Activated T-helper 1 cell treated with anti-CD3 and anti-CD28 coated beads, Interleukin-12 subunit alpha, Interleukin-12 subunit beta, Interleukin-2, Interleukin-4 antibody, amounts not matched to agents 30 ng/mL and 10 ng/mL and 1 ng/mL, durations not matched to agents 14 hours and 24 hours and 36 hours (primary cell): ENCODE measurements at places on chromosomes 4 and X.

GRCh38 chrX:136577552-136577951 lies 45.5 kb downstream of the VGLL1 start:
- DNase-seq = peak; percentile 63

DNA sequence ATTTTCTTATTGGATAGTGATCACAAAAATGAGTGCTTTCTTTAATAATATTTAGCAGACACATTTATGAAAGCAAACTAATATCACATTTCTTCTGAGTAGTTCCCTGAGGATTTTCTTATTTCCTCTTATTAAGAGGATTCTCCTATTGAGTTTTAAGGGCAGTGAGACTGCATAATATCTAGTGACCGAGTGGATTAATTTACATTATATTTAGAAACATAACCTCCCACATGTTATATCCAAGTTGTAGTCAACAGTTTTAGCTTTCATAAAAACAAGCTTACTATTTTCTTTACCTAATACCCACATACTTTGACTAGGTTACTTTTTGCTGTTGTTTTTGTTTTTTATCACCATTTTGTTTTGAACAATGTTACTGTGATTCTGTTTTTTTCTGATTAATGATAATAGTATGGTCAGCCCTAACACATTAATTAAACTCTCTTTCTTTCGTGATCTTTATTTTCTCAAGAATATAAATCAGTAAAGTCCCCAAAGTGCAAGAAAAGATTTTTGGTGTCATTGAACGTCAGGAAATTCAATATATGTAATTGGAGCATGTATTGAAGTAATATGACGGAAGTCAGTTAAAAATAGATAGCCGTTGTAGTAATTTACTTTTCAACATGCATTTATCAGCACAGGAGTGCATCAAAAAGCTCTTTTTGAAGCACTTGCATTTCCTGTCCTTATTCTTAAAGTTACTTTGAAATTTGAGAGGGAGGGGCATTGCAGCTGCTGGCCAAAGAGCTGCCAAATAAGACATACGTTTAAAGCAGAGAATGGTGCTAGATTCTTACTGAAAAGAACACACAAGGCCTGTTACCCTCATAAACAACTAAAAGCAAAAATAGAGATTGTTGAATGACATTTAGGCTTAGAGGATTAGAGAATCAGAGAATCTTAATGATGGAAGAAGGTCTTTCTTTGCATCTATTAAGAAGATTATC lies 25.2 kb downstream of the DDIT4L start:
- DNase-seq = no peak

GRCh38 chrX:30495468-30495867 lies 82.1 kb downstream of the TASL start:
- DNase-seq = no peak

DNA sequence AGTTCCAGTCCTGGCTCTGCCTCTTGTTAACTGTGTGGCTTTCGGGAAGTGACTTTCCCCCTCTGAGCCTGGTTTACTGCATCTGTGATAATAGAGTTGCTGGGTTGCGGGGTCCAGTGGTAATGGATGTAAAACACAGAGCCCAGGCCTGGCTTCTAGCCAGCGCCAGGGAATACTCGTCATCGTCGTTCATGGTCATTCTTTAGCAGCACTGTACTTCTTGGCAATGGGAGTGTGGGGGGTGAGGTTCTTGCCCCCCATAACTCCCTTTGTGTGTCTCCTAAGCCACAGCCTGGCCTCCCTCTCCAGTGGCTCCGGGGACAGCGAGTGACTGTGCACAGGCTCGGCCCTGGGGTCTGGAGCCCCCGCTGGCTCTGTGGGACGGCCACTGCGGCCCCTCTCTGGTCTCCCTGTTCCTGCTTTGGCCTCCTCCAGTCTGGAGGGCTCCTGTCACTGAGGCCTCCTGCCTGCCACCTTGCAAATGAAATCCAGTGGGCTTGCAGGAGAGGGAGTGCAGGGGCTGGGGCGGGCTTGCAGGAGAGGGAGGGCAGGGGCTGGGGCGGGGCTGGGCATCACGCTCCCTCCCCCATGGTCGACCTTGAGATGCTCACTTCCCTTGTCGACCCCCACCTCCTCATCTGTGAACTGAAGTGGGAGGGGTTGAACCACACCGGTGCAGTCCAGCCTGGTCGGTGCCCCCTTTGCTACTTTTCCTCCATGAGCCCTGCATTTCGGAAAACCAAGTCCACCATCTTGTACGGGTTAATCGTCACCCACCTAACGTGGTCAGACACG lies 13.2 kb downstream of the PSAPL1 start:
- DNase-seq = no peak

- DNase-seq = no peak
These were observed 58.6 kb downstream of the ABLIM2 start for GRCh38 chr4:8099981-8100464.

DNA sequence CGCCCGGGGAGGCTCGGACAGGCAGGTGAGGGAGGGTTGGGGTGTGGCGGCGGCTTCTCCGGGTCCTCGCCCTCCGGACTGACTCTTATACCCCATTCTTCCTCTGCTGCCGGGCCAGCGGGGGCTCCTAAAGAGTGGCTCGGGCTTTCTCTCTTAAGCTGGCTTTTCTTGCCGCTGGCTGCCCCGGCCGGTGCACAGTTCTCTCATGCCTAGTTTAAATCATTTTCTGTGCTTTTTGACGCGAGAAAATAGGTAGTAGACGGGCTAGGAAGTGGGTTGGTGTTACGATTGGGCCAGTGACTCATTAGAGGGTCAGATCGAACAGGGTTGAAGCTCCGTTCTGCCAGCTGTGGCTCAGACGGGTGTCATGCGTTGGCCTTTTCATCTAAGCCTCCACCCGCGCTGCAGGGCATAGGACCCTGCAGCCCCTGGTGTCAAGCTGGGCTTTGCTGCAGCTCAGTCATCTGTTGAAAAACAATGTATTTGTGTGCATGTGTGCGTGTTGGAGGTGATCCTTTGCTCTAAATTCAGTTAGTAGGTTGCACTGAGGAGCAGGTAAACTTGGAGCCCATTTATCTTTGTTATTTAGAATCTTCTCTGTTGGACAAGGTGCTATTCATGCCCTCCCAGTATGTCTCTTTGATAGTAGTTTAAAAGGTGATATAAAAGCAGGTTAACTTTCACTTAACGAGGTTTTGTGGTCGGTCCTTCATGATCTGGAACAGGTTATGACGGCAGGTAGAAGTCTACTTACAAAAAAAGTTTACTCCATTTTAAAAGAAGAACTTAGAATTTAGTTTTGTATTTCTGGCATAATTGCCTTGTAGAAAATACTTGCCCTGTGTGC lies 802 bp downstream of the BMP2K start:
- peak; percentile 22 for DNase-seq

GRCh38 chr4:92172203-92172602 lies 131.6 kb upstream of the GRID2 start:
- DNase-seq = no peak

DNA sequence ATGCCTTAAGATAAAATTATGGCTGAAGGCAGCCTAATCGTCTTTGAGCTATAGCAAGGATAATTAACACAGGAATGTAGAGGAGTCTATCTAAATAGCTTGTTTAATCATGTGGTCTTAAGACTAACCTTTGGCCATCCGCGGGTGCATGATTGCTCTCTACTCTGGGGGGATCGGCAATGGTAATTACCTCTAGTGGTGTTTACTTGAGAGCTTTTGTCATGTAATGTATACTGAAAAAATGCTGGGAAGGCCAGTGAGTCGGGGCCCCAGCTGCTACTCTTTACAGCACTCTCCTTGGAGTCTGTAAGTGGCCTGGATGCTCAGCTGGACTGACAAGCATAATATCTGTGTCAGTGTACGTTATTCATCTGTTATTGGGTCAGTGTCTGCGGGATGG lies 65.5 kb upstream of the GNPDA2 start:
- no peak for DNase-seq

DNA sequence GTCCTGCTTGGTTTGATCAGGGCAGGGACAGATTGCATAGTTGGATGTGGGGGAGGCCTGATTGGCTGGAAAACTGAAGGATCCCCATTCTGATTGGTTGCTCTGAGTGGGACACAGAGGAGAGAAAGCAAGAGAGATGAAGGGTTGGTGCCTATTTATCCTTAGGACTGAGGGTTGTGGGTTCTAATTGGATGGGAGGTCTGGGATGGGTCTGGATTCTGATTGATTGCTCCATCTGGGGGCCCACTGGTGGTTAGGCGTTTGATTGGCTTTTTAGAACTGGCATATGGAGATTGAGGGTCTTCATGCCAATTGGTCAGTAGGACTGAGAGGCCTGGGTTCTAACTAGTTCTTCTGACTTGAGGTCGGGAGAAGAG lies 644 bp upstream of the EBP start:
- no peak for DNase-seq

- no peak for DNase-seq
These were observed 293.1 kb downstream of the CAMK2D start for GRCh38 chr4:113468165-113469022.

GRCh38 chr4:4941751-4942150 lies 77.5 kb downstream of the CYTL1 start:
- no peak for DNase-seq

GRCh38 chr4:61727286-61727685 lies 527.2 kb downstream of the ADGRL3 start:
- DNase-seq = no peak

DNA sequence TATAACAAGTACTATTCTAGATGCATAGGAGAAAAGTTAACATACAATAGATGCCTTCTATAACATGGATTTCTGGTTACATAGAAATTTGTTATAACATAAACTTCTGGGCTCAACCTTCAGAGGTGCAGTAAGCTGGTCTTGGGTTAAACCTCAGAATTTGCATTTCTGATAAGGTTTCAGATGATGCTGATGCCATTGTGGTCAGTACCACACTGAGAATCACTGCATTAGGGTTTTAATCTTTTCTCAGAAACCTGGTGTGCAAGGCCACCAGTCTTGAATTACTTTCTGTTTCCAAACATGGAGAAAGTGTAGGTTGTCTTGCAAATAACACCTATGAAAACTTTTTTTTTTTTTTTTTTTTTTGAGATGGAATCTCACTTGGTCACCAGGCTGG lies 146.2 kb downstream of the SPOCK3 start:
- DNase-seq = no peak

- DNase-seq = no peak
These were observed 29.1 kb downstream of the MAGED1 start for GRCh38 chrX:51922561-51922960.

DNA sequence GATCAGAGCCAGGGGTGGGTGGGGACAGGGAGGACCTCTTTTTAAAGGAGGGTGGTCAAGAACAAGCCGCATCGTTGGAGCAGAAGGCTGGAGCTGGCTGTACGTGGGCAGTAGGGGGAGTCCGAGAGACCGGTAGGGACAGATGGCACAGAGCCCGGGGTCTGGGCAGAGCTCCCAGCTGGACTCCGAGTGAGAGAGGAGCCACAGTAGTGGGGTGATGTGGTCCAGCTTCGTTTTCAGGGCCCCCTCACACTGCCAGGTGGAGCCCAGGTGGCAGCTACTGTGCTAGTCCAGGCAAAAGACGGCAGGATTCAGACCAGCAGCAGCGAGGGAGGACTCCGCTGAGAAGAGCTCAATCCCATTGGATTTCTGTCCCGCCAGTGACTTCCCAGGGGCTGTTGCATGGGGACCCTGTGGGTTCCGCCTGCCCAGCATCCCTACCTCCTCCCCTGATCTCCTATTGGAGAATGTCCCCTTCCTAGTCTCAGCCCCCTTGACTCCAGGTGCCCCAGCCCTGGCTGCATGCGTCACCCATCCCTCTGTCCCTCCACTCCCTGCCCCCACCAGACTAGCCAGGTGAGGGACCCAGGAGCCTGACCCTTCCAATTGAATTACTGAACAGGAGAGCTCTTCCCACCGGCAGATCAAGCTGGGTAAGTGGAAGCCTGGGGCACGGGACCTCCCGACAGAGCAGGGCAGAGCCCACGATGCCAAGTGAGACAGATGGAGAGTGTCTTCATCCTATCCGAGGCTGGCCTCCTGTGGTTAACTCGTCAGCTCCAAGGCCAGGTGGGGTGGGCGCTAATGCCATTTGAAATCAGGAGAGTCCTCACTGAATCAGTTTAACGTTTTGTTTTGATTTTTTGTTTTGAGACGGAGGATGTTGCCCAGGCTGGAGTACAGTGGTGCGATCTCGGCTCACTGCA lies 2.9 kb downstream of the ARHGAP4 start:
- DNase-seq = no peak

DNA sequence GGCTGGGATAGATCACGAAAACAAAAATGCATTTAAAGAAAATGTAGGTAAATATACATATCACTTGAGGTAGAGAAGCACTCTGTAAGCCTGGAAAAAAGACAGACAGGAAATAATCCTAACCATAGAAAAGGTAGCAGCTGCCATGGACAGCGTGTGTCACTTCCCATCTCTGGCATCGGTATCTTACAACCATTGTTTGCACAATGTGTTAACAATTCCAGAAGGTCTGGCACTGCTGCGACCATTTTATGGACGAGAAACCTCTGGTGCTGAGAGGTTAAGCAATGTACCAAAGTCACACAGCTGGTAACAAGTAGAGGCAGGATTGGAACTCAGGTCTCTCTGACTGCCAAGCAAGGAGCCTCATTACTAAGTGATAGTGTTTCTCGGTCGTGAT lies 1.7 kb upstream of the MTNR1A start:
- DNase-seq = no peak

- DNase-seq = no peak
These were observed 134.3 kb upstream of the PPARGC1A start for GRCh38 chr4:24024157-24024556.

DNA sequence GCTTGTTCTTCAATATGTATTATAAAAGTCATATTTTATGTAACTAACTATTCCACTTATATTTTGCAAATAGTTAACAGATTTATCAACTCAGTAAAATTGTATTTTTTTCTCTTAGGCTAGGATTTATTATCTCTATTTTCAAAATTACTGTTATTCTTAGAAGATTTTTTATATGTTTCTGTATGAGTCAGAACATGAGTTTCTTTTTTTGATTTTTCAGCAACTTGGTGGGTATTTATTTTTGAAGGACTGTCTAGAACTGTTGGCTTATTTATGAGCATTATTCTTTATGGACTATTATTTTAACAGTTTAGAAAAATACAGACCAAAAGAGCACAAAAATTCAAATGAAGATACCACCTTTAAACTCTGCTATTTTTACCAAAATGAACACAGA lies 6.8 kb downstream of the AIMP1 start:
- DNase-seq = no peak

- DNase-seq = no peak
These were observed 54.6 kb downstream of the RELL1 start for GRCh38 chr4:37631551-37631950.

DNA sequence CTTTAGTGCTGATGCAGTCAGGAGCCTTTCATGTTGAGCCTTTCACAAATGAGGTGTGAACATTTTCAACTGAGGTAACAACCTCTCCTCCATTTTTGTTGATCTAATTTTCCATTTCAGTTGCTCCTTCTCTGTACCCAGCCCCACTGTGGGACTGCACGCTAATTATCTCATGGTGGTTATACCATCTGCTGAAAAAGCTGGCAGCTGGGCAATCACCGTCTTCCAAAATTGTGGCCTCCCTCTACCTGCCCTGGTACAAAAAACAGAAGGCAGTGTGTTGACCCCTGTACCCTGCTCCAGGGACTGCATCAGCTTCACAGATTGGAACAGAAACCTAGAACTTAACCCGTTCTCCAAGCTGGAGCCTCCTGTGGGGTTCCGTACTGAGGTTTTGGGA lies 72.4 kb upstream of the LONRF3 start:
- DNase-seq = no peak

GRCh38 chrX:3631196-3631595 lies 82.3 kb downstream of the PRKX start:
- no peak for DNase-seq

- DNase-seq = no peak
These were observed 6.3 kb downstream of the GIMD1 start for GRCh38 chr4:106362086-106362825.
